RPMI8226 (cell line): ENCODE measurements at places on chromosomes 5 and 9.

DNA sequence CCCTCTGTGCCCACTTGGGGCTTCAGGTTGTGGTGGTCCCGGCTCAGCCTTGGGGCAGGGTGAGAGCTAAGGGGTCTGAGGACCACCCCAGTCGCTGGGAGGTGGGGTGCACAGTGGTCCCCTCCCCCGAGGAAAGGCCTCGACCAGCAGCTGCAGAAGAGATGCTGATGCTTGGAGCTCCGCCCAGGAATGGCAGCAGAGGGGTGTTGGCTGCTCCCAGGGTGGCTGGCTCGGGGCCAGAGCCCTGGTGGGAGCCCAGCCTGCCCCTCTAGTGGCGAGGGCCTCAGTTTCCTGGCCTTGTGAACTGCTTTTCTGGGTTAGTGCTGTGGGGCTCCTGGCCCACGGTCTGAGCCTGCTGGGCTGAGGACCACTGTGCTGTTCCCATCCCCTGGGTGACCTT lies 1.2 kb downstream of the DIPK1B start:
- DNase-seq, result peak; percentile 51

- DNase-seq, result peak; percentile 52
Measured at GRCh38 chr9:136551401-136552116, 5.7 kb upstream of the NOTCH1 start.

DNA sequence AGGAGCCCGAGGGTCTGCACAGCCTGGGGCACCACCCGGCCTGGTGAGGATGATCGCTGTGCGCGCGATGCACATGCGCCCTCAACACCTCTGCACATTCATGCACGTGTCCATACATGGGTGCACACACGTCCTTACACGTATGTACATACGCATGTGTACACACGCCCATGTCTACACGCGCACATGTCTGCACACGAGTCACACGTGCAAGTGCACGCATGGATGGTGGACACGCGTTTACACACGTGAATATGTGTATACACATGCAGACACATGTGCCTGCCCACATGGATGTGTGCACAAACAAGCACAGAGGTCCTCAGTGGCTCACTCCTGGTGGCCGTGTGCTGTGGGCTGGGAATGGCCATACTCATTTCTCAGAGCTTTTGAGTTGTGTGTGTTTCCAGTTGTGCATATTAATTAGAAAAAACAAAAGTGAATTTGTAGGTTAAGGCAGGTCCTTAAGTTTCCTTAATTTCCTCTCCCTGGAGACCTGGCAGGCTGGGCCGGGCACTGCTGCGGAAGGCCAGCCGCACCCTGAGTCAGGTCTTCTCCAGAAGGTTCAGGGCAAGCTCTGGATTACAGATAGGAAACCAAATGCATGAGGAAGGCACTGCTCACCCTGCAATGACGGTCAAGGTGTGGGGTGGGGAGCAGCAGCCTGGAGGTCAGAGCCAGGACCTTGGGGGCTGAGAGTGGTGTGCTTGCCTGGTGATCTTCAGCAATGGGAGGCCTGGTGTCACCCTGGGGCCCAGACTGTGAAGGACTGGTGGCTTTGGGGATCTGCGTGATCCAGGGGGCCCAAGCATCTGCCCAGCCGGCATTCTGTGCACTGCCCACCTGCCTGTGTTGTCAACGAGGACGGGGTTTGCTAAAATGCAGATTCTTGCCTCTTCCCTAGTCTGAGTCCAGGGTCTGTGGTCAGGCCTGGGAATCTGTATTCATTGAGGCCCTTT lies 1.3 kb upstream of the RNU6ATAC start:
- DNase-seq, result peak; percentile 52

- no peak for DNase-seq
Measured at GRCh38 chr5:172104801-172105701, 83.0 kb downstream of the STK10 start.

GRCh38 chr5:179700401-179700918 lies 1.7 kb downstream of the CANX start:
- DNase-seq, result peak; percentile 18

DNA sequence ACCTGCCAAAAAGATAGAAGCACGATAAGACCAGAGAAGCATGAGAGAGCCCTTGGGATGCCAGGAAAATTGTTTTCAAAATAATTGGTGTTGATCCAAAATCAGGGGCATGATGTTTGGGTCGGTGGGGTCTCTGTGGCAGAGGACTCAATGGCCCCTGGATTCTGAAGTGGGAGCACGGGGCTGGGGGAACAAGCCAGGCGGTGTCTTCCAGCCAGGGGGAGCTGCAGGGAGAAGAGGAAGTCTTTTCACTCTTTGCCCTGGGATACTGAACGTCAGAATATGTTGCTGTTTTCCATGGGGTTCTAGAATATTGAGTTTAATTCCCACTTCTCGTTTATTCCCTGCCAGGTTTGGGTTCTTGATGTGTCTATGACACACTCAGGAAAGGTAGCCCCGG lies 20.4 kb downstream of the TSPAN17 start:
- DNase-seq, result no peak
